ENCODE measurements at places on chromosomes 6 and 20.

DNA sequence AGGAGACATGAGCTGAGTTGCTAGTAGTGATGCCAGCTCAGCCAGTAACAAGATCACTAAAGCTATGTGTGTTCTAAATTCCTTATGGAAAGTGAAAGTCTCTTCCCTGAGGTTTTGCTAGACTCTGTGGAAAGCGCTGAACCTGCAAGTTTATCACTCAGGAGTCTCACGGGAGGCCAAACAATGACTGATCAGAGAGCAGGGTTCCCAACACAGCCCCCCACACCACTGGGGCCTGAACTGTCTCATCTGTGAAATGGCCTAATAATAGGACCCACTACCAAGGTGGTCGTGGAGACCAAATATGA is 19.9 kb downstream of the ACSS1 start:
- no peaks in the 10 kb centered on the region for H3K27me3 ChIP-seq
- no peak for DNase-seq
- H3K36me3 ChIP-seq = peaks cover 4% of the 10 kb centered on the region
- H3K4me3 ChIP-seq = no peak overlapping the region
- H3K27ac ChIP-seq = no peak overlapping the region
- H3K4me1 ChIP-seq = peaks cover 34% of the 10 kb centered on the region

DNA sequence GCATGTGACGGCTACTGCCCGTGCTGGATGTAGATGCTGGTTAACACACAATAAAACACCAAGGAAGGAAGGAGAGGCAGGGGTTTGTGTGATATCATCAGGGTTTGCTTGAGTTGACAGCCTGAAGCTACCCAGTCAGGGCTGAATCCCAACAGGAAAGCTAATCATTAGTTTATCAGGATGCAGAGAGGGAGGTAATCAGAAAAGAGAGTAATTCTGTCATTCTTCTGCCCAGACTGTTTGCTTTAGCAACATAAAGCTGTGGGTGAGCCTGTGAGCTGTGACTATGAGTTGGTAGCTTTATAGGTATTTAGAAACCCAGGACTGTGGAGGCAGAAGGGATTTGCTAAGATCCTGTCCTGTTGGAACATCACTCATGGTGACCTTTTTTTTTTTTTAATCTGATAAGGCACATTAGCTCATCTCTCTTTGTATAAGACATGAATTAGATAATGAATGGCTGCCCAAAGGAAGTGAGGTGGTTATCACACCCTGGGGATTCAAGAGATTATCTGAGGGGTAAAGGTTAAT is 79.3 kb downstream of the CAP2 start:
- no peak for DNase-seq
- no peak overlapping the region for H3K4me3 ChIP-seq
- peaks cover 9% of the 10 kb centered on the region for H3K27me3 ChIP-seq

DNA sequence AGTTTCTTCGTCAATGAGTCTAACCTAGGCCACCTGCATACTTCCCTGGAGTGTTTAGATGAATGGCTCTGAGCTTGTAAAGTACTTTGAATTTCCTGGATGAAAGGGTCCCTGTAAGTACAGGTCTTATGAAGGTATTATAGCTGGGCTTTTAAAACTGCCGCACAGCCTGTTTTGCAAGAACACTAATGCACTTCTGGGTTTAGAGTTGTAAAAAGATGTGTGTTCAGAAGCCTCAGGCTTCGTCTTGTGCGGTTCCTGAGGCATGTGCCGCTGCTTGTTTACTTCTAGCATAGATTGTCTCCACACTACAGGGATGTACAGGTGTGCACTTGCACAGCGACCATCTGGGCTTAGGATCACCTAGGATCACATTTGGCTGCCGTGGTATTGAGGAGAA is 324.5 kb downstream of the SOX4 start:
- no peak overlapping the region for H3K4me3 ChIP-seq
- no peaks in the 10 kb centered on the region for H3K36me3 ChIP-seq
- DNase-seq = no peak
- no peaks in the 10 kb centered on the region for H3K27me3 ChIP-seq
- H3K4me1 ChIP-seq = peaks cover 21% of the 10 kb centered on the region
- no peak overlapping the region for H3K27ac ChIP-seq

DNA sequence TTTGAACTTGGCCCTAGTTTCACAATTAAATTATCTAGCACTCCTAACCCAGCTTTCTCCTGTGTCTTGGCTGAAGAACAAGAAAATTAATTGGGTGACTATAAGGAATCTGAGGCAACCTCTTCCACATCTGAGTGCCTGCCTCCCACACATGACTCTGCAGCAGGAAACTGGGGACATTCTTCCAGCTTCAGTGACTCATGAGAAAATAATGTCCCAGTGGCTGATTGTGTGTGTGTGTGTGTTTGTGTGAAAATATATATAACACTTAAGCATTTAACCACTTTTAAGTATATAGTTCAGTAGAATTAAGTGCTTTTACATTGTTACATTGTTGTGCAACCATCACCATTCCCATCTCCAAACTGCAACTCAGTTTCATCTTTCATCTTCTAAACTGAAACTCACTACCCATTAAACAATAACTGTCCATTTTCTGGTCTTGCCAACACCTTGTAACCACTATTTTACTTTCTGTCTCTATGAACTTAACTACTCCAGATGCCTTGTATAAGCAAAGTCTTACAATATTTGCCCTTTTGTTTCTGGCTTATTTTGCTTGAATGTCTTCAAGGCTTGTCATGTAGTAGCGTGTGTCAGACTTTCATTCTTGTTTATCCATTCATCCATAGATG is 8.7 kb downstream of the TRIM38 start:
- H3K36me3 ChIP-seq = peaks cover 81% of the 10 kb centered on the region
- DNase-seq = no peak
- H3K27me3 ChIP-seq = no peaks in the 10 kb centered on the region
- peak overlapping the region; percentile 30 for H3K27ac ChIP-seq
- H3K4me3 ChIP-seq = peak overlapping the region; percentile 6

DNA sequence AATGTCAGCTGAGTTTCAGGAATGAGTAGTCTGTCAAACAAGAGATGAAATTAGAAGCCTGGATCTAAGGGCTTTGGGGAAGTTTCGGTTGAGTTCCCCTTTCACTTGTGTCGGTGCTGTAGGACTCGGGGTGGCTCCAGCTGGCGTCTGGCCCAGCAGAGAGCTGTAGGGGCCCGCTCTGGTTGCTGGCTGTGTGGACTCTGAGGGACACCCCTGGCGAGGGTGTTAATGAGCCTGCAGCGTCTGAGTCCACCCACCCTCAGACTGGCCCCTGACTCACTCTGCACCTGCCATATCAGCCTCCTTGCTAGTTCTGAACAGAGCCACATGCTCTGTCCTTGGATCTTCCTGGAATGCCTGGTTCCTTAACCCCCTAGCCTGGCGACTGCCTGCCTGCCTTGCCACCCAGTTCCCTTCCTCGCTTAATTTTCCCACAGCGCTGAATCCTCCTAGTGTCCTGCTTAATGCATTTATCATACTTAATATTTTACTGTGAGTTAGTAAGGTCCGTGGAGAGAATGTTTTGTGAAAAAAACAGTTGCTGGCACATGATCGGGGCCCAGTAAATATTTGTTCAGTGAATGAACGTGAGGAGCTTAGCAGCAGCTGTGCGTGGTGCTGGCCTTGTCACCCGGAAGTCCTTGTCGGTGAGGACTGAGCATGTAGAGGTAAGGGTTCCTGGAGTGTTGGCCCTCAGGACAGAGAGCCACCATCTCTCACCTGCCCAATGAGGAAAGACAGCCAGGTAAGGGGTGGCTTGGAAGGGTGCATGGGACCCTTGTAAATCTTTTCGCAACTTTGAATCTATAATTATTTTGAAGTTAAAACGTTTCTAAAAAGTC is 1.6 kb downstream of the DNAJC5 start:
- H3K4me3 ChIP-seq = peak overlapping the region; percentile 90
- peaks cover 25% of the 10 kb centered on the region for H3K36me3 ChIP-seq
- peak; percentile 79 for DNase-seq
- H3K4me1 ChIP-seq = peaks cover 43% of the 10 kb centered on the region

- H3K27ac ChIP-seq = no peak overlapping the region
- no peak for DNase-seq
- H3K27me3 ChIP-seq = no peaks in the 10 kb centered on the region
- H3K4me3 ChIP-seq = no peak overlapping the region
- H3K36me3 ChIP-seq = peaks cover 25% of the 10 kb centered on the region
Measured at GRCh38 chr6:116633685-116634084, 17.4 kb downstream of the RSPH4A start.

DNA sequence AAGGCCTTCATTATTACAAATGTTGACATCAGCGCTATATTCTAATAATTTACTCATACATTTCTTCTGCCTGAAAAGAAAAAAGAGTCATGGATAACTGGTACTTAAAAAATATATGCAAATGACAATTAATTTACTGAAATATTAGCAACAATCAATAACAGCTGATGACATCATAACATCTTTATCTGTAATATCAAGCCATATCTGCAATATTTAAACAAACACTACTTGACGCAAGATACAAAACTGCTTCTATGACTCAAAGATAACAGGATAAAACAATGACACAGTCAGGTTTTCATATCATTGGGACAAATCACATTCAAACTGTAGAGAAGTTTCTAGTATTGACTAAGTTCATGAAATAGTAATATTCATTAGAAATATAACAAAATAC is 16.5 kb downstream of the HACE1 start:
- no peak overlapping the region for H3K27ac ChIP-seq
- H3K27me3 ChIP-seq = no peaks in the 10 kb centered on the region
- peaks cover 30% of the 10 kb centered on the region for H3K36me3 ChIP-seq

DNA sequence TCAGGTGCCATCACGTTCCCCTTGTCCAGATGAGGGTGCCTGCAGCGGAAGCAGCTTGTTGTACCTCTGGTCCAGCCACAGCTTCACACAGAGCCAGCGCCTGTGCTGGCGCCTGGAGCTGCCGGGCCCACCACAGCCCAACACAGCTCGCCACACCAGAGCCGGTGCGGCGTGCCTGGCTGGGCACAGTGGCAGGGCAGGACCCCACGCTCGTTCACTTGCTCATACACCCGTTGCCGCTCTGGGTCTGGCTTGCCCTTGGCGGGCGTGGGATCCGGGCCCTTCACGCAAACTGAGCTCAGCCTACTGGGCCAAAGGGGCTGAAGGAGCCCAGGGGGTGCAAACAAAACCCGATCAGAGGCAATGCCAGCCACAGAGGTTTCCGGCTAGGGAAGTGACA is 492.5 kb upstream of the MANEA start:
- no peak overlapping the region for H3K4me3 ChIP-seq
- no peak overlapping the region for H3K27ac ChIP-seq
- H3K4me1 ChIP-seq = no peaks in the 10 kb centered on the region
- H3K36me3 ChIP-seq = no peaks in the 10 kb centered on the region

- peaks cover 13% of the 10 kb centered on the region for H3K27me3 ChIP-seq
- DNase-seq = no peak
- H3K4me3 ChIP-seq = no peak overlapping the region
- no peaks in the 10 kb centered on the region for H3K36me3 ChIP-seq
- no peaks in the 10 kb centered on the region for H3K4me1 ChIP-seq
Measured at GRCh38 chr20:49405696-49406095, 76.8 kb downstream of the KCNB1 start.

DNA sequence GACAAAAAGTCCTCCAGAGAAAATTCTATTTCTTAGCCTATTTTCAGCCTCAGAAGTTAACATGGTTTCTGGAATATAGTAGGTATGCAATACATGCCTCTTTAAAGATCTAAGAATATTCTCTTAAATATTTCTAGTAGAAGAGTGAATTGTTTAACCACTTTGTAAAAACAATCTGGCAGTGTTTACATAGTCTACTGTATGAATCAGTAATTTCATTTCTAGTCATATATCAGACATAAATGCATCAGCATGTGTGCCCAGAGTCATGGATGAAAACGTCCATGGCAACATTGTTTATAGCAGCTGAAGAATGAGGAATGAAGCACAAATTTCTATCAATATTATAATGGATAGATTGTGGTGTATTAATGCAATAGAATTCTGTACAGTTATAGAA is 124.9 kb downstream of the NKAIN2 start:
- no peaks in the 10 kb centered on the region for H3K36me3 ChIP-seq
- H3K27me3 ChIP-seq = no peaks in the 10 kb centered on the region
- H3K27ac ChIP-seq = no peak overlapping the region
- DNase-seq = no peak

DNA sequence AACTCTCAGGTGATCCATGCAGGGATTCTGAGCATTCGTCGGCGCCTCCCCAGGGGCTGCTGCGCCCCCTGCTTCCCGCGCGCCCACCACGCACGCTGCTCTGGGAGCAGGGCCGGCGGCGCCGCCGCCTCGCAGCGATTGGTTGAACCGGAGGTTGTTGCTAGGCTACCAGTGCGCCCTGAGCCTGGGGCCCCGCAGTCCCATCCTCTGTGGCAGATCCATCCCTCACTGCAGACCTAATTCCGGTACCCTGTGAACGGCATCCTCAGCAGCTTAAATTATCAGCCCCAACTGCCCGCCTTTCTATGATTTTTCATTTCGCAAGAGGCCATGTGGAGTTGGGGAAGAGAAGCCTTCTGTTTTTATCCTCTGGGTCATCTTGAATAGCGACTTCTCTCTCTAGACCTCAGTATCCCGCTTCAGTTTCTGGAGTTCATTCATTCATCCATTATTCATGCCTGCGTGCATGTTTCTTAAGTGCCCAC is 15.4 kb downstream of the PNPLA1 start:
- peaks cover 52% of the 10 kb centered on the region for H3K27me3 ChIP-seq
- no peaks in the 10 kb centered on the region for H3K36me3 ChIP-seq
- H3K4me3 ChIP-seq = no peak overlapping the region
- DNase-seq = no peak

DNA sequence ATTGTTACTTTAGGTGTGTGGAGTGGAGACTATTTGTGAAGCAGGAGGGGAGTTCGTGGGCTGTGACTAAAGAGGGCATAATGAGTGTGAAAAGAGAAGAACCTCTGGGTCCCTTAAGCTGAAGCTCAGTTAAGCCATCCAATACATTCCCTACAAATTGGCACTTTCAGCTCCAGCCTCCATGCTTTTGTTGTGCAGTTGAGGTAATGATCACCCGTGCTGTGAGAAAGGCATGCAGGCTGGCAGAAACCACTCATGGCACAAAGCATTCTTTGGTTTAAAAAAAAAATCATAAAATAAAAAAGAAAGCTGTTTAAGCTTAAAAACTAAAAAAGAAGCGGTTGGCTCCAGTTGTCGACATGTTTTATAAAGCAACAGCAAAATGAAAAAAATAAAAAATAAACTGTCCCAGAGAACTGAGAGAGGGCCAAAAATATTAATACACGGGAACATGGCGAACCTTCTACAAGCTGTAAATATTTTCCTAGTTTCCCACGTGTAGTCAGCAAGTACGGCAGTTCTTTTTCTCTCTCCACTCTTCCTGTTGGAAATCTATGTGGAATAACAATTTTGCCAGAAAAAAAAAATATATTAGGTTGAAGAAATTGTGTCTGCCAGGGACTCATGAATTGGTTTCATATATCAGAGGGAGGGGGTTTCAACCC is 82.2 kb downstream of the ANKRD60 start:
- no peak overlapping the region for H3K27ac ChIP-seq
- H3K27me3 ChIP-seq = peaks cover 17% of the 10 kb centered on the region
- no peaks in the 10 kb centered on the region for H3K4me1 ChIP-seq
- no peaks in the 10 kb centered on the region for H3K36me3 ChIP-seq
- DNase-seq = no peak

GRCh38 chr6:91713911-91714310 is 1127.0 kb upstream of the MAP3K7 start:
- no peaks in the 10 kb centered on the region for H3K36me3 ChIP-seq
- no peak for DNase-seq
- H3K27ac ChIP-seq = no peak overlapping the region
- H3K27me3 ChIP-seq = no peaks in the 10 kb centered on the region
